Stimulated activated CD4-positive, alpha-beta T cell treated with anti-CD3 and anti-CD28 coated beads, TNF-alpha, amount 100 ng/mL, for 24 hours (primary cell): ENCODE measurements at places on chromosomes 4 and X.

DNA sequence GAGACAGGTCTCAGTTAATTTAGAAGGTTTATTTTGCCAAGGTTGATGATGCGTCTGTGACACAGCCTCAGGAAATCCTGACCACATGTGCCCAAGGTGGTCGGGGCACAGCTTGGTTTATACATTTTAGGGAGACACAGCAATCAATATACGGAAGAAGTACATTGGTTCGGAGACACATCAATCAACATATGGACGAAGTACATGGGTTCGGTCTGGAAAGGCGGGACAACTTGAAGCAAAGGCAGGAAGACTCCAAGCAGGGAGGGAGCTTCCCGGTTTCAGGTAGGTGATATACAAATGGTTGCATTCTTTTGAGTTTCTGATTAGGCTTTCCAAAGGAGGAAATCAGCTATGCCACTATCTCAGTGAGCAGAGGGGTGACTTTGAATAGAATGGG lies 225.2 kb upstream of the ZFP42 start:
- no peak for DNase-seq

- no peak for DNase-seq
Observed at GRCh38 chrX:39830414-39830813, 267.3 kb downstream of the BCOR start.

DNA sequence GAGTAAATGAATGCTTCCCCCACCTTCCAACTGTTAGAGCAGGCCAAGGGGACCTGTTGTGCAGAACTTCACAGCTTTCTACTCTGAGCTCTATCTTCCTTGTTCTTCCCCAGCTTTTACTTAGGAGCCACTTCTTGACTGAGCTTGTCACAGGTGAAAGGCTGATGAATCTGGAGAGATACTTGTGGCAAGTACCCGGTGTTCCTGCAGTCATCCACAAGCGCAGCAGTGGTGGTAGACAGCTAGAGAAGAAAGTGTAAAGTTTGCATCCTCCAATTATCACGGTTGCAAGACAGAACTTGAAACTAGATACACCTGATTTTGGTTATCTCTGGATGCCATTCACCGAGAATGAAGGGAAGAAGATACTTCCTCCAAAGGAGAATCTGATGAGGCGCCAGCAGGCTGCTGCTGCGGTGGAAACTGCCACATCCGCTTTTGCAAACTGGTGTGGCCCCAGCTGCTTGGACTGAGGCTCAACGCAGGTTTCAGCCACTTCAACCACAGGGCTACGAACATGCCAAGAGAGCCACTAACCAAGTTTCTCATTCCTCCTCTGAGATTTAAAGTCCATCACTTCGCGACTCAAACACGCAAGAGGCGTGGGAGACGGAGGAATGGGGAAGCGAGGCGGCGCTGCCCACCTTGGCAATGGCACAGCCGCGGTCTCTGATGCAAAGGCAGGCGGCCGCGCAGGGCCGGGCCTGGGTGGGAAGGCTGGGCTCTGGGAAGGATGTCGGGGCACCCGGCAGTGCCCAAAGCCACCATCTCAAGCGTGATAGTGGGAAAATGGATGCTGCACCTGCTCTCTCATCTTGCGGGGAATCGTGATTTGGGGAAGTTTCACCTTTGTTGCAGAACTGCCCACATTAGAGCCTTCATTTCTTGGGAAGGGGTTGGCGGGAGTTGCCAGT lies 1.3 kb upstream of the FHIP1A start:
- DNase-seq = peak; percentile 40

DNA sequence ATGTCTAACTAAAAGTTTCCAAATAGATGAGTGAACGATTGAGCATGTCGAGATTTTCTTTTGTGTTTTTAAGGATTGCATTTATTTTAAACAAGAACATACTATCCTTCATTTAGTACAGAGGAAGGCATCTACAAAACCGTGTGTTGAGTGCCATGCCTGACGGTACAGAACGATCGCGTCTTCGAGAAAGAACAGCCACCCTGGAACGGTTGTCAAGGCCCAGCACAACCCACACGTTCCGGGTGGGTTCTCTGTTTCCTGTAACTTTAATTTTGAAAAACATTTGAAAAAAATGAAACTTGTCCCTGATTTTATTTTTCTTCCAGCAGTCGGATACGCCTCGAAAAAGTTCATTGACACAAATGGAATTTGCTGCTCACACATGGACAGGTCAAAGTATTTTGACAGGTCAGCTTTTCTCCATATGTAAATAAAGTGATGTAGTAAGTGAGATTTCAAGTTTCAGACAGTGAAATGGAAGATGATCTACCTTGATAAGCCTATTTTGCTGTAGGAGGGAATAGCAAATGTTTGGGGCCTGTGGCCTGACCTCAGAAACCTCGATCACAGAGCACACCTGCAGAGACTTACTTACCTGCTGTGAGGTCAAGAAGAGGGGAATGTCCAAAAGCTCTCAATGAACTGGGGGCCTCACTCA lies 24.4 kb upstream of the CYP4V2 start:
- no peak for DNase-seq

GRCh38 chr4:132396636-132397035 lies 752.5 kb upstream of the PCDH10 start:
- DNase-seq = no peak

DNA sequence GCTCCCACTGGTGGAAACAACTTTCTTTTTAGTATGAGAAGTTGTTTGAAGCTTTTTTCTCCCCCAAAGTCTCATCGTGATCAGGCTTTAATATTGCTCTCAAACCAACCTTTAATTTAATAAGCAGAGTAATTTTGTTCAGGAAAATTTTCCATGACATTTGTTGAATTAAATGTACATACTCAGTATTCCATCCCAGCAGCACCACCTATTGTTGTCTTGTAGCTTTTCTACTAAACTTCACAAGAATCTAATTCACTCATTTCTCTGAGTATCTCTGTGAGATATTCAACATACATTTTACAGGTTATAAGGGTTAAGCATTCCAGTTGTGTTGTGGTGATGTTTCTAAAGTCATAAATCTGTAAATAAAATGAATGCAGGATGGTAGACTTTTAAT lies 218.3 kb upstream of the HAND2 start:
- no peak for DNase-seq

DNA sequence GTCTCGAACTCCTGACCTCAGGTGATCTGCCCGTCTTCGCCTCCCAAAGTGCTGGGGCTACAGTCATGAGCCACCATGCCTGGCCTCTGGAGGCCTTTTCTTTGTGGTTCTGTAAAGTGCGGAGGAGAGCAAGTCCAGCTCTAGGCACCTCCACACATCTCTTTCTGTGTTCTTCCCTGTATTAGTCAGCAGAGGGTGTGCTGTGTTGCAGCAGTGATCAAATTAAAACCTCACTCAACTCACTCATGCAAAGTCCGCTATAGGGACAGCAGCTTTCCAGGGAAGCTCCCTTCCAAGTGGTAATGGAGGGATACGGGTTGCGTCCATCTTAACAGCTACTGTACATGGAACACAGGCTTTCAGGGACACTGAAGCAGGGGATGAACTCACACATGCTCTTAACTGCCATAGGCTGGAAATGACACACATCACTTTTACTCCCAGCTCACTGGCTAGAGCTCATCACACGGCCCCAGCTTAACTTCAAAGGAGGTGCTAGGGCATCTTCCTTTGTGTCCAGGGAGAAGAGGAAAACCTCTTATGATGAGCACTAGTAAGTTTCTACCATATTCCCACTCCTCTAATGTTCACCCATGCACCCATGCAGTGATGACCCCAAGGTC lies 36.0 kb upstream of the CCNG2 start:
- DNase-seq = no peak

DNA sequence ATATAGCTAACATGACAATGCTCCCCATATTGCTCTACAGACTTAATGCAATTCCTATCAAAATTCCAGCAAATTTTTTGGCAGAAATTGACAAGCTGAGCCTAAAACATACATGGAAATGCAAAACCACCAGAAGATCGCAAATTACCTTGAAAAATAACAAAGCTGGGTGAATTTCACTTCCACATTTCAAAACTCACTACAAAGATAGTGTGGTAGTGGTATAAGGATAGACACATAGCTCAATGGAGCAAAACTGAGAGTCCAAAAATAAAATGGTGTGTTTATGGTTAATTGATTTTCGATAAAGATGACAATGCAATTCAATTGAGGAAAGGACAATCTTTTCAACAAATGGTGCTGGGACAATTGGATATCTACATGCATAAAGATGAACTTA lies 65.8 kb downstream of the SLC9A7 start:
- DNase-seq = no peak

GRCh38 chr4:54561940-54562339 lies 95.8 kb upstream of the KIT start:
- no peak for DNase-seq

DNA sequence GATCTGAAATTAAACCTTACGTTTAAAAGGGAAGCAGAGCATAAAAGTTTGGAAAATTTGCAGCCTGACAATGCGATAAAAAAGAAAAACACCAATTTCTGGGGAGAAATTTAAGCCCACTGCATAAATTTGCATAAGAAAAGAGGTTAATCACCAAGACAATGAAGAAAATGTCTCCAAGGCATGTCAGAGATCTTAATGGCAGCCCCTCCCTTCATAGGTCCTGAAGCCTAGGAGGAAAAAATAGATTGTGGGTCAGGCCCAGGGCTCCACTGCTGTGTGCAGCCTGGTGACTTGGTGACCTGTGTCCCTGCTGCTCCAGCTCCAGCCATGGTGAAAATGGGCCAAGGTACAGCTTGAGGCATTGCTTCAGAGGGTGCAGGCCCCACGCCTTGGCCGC lies 264.0 kb upstream of the CT83 start:
- no peak for DNase-seq
